ENCODE measurements at places on chromosomes 16 and 17. TPM values are rescaled to one million over a fixed set of nuclear protein-coding genes. Genes with fewer than 3 reads are reported as not detected.

Gene SBK1
- total RNA-seq = 3.9 TPM

Gene FASN
- 34.5 TPM for total RNA-seq

Gene KCNJ18
- total RNA-seq = not detected

Gene ABAT
- 1.1 TPM for total RNA-seq

Gene SLC9A5
- total RNA-seq = 1.4 TPM

Gene USP31
- 13.2 TPM for total RNA-seq

Gene ITGAE
- 25.0 TPM for total RNA-seq

Gene KRT32
- not detected for total RNA-seq

Gene SCN4A
- 107 TPM for total RNA-seq

Gene LHX1
- not detected for total RNA-seq

Gene BICDL2
- not detected for total RNA-seq

Gene NPIPA2
- 1.4 TPM for total RNA-seq

Gene PITPNM3
- total RNA-seq = 0.13 TPM

Gene BAHCC1
- 2.5 TPM for total RNA-seq

Gene TP53TG3B
- not detected for total RNA-seq

Gene ABR
- 11.5 TPM for total RNA-seq

Gene AXIN2
- total RNA-seq = 19.3 TPM

Gene TMEM100
- total RNA-seq = 1.6 TPM

Gene TACO1
- 31.2 TPM for total RNA-seq

Gene SDR42E2
- not detected for total RNA-seq

Gene XYLT1
- 1.4 TPM for total RNA-seq

Gene DPEP1
- not detected for total RNA-seq

Gene EIF3C
- 363 TPM for total RNA-seq

Gene SARM1
- 1.5 TPM for total RNA-seq

Gene OSGIN1
- total RNA-seq = 12.1 TPM

Gene MTSS2
- 94.6 TPM for total RNA-seq

Gene CAPNS2
- not detected for total RNA-seq

Gene CLTC
- 175 TPM for total RNA-seq

Gene MRC2
- 4.9 TPM for total RNA-seq

Measured in gastrocnemius medialis (tissue), 4 donors.